Stimulated activated CD4-positive, alpha-beta T cell treated with anti-CD3 and anti-CD28 coated beads, Interleukin-15, amount 100 ng/mL, for 24 hours (primary cell): ENCODE measurements at places on chromosomes 1 and 21.

GRCh38 chr1:59034925-59035324 lies 251.1 kb upstream of the JUN start:
- no peak for DNase-seq

DNA sequence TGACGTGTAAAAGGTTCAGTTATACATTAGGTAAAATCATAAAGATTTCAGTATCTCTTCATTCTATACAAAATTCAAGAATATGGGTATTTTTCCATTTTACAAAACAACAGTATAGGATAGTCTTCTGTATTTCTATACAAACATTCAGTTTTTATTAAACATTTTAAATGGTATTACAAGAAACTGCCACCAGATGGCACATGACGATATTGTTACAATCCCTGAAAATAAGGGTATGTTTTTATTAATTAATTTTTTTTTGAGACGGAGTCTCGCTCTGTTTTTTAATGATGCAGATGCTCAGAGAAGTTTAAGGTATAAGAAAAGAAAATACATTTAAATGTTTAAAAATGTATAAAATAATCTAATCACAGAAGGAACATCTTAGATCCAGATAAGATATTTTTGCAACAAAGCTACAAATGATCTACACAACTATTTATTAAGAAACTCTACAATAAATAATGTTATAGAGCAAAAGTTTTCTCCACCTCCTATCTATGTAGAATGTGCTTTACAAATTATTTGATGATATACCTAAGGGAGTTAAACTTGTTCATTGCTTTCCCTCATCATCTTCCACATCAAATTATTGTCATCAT lies 23.5 kb upstream of the RSBN1 start:
- peak; percentile 25 for DNase-seq

DNA sequence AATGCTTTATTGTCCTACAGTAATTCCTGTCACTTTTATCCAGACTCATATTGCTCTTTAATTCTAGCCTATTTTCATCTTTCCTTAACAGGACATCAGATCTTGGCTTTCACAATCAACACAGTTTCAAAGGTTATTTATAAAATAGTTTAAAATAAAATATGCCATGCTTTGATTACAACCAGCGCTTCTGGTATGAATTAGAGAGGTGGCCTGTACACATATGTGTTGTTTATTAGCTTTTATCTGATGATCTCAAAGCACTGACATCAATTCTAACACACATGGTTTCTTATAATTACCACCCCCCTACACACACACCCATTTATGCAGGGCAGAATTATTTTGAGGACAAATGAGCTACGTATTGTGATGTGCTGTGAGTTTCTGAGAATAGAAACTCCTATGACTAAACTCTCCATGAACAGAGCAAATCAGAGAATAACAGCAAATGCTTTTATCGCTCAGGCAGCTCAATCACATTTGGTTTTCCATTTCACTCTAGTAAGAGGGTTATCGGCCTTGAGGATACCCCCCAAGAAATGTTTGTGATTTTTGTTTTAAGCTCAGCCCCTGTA lies 18.0 kb downstream of the CD247 start:
- no peak for DNase-seq

DNA sequence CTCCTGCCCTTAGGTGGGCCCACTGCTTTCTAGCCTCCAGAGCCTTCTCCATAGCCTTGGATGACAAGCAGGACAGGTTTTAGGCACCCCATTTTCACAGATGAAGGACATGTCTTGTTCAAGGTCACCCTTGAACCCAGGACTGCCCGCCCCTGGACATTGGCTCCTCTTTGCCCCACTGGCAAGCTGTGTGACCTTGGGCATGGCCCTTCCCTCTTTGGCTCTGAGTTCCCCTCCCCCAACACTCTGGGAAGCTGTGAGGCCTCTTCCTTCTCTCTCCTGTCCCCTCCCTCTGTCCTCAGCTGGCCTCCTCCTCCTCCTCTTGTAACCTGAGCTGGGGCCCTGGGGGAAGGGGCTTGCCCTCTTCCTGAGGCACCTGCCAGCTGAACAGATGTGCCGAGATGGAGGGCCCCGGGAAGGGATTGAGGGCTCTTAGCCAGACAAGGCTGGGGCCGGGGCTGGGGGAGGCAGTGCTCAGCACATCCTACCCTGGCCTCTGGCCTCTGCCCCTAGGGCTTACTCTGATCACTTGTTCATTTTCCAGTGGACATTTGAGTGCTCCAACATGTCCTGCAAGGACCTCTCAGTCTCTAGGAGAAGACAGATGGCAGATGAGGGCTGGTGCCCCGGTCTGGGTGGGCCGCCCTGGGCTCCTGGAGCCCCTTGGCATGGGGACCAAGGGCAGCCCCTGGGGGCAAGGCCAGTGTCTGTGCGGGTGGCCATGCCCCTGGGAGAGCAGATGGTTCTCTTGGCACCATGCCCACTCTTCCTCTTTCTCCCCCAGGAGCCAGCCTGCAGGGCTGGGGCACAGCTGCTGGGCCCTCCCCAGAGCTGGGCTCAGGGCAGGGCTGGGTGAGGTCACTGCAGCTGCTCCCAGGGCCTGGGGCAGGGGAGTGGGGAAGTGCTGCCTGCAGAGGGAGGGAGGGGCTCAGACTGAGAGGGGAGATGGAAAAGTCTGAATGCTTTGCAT lies 10.7 kb downstream of the FOXO6 start:
- no peak for DNase-seq

DNA sequence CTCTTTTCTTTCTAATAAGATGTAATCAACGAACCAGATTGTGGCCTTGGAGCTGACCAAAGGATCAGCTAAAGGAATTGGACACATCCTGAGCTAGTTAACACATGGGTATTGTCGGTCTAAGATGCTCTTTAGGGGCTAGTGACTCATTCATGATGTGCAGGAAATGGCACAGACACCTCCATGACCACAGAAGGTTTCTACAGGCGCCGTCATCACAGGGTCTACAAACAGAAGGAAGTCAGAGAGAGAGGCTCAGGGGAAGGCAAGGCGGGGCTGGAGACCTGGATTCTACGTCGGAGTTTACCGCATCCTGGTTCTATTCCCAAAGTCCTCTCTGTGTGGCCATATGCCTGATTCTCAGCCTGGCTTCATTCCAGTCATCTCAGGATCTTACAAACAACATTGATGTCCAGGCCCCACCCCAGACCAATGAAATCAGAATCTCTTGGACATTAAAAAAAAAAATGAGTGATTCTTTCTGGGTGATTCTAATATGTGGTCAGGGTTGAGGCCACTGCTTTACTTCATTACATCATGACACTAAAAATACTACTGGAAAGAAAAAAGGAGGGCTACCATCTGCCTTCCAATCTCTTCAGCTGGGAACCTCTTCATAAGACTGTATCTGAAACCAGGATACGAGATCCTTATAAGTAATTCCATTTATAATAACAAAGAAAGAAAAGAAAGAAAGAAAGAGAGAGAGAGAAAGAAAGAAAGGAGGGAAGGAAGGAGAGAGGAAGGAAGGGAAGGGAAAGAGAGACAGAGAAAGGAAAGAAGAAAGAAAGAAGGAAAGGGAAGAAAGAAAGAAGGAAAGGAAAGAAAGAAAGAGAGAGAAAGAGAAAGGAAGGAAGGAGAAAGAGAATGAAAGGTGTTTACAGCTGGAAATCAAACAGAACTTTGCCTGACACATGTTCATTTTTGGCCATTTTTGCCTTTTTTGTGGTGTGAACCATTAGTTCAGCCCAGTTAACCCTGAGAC lies 11.6 kb upstream of the KCNJ15 start:
- DNase-seq, result peak; percentile 78

DNA sequence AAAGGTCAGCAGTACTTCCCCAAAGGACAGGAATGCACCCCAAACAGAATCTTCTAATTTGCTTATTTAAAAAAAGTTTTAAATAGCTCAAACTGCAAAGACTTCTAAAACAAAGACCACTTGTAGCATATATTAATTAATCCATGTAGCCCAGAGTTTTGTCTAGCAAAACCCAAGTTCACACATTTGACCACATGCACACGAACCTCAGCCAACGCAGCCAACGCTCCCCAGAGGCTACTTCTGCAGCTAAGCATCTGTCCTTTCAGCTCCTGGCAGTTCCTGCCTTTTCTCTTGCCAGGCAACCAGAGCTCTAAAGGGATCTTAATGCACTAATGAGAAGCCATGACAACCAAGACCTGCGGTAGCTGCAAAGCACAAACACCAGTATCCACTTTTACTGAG lies 89.6 kb downstream of the RERE start:
- DNase-seq, result no peak
